ENCODE measurements at places on chromosomes 13 and 19.

GRCh38 chr19:10195199-10195519 lies 406 bp upstream of the DNMT1 start:
- DNase-seq, result no peak

DNA sequence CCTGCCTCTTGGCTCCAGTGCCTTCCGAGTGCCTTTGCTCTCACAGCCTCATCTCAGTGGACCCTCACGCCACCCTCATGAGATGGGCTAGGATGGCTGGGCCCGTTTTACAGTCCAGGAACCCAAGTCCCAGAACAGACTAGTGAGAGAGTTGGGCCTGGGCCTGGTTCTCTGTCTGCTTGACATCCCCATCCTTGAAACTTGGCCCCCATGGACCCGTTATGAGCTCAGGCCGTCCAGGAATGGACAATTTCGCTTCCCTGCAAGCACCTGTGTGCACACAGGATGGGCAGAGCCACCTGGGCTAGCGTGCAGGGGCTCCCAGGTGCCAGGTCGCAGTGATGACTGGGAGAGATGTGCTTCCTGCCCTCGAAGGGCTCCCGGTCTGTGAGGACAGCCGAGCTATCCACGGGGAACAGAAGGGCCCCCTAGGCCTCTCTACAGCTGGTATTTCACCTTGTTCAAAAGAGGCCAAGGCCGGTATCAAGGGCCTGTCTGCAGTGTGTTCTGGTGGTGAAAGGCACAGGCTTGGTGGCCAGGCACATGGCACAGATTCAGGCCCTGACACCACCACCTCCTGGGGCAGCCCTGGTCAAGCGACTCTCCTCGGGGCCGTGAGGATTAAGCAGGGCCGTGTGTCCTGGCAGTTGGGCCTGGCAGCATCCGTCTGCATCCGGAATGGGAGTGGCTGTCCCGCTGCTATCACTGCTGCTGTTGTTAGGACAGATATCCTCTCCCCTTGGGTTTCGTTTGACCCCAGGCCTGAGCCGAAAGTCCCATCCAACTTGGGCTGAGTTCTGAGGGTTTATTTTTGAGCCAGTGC lies 38.9 kb downstream of the CAPN12 start:
- no peak for DNase-seq

DNA sequence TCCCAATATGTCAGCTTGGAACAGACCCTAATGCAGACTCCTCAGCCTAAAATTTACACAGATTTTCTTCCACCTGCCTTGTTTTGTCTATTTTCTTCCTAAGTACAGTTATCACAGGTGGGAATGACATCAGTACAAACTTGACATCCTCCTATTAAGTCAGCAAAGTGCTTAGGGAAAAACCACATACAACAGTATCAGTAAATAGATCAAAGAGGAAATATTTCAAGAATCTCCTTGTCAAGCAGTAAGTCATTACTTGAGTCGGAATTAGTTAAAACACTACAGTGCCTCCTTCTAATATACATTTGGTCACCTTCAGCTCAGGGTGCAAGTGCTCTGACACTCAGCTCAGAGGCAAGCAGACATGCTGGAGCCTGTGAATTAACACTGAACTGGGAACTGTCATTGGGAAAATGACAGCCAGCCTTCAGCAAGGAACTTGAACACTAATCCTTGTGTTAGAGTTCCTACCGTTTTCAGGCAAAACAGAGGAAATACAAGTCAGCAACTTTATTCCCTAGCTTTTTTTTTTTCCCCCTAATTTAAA lies 394.3 kb upstream of the HTR2A start:
- no peak for DNase-seq

DNA sequence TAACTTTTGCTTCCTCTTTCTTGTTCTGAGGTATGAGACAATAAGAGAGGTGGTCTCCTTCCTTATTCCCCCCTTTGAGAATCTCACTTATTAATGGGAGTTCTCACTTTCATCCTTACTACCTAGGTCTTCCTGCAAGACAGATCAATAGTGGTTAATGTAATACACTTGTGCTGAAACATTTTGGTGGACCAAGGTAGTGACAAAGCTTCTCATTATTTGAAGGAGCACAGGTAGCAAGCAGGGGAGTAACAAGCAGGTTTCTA lies 17.9 kb downstream of the ZNF700 start:
- DNase-seq, result no peak

- DNase-seq, result peak; percentile 75
Observed at GRCh38 chr19:43595605-43595998, 332 bp downstream of the IRGQ start.

- DNase-seq, result no peak
Observed at GRCh38 chr13:69997061-69997460, 110.6 kb upstream of the ATXN8OS start.

DNA sequence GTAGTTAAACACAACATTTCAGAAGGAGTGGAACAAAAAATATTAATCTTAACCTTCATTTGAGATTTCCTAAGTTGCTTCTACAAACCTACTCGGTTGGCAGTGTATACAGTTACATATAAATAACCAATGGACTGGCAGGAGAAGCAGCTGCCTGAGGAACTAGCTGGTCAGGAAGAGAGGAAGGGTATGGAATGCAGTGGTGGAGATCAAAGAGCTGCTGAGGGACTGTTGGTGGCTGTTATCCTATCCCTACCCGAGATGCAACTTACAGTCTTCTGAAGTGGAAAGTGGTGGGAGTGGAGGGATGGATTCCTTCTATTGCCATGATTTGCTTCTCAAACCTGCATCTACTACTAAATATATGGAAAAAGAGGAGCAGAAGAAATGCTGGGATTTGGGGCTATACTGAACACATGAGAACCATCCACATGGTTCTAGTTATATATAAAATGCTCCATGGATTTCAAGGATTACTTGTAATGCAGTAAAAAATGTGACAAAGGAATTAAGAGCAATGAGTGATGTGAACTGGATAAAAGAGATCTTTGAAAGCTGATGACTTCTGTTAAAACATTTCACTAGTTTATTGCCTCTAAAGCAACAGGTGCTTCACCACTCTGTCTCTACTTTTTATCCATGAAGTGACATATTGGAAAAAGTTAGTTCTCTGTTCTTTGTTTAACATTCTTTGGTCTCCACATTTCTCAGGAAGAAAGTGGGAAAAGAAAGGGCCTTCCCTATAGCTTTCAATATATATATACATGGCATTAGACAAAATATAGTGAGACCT lies 29.9 kb downstream of the MICU2 start:
- DNase-seq, result no peak
